Left forelimb (tissue), 1 donor: ENCODE measurements at places on chromosomes 3 and 15.
A peak's percentile ranks its signal among the peaks of the same experiment; 100 is the strongest.

DNA sequence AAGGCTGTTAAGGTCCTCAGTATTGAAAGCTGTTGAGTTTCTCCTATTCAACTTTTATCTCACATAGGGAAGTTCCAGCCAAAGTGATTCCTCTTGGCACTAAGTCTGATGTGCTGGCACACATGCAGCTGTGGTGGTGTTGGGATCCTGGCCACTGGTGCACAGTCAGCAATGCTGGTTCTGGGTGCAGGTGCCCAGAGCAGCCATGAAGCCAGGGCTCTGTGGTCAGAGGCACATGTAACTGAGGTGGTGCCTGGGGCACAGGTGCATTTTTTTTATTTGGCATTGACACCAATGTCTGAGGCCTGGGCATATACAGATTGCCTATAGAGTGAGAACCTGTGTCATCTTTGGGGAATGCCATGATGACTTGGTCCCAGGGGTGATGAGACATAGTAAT is 271.4 kb downstream of the POLQ start:
- DNase-seq: no peak

DNA sequence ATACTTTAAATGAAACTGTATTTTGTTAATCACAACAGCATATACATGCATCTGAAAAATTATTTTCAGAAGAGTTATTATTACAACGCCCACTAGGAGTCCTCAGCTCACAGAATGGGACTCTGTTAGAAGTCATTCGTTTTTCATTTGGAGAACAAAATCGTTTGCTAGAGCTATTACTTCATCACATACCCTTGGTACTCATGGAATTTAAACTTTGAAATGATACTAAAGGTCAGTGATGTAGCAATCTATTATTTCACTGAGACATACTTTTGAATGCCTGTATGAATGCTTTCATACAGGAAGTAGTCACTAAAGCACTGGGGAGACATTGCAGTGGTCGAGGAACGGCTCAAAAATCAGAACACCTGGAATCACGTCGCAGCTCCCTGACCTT is 198.1 kb downstream of the MBNL1 start:
- DNase-seq: no peak

- no peak for DNase-seq
Observed at GRCh38 chr15:48440084-48440483, 108.9 kb downstream of the DUT start.

DNA sequence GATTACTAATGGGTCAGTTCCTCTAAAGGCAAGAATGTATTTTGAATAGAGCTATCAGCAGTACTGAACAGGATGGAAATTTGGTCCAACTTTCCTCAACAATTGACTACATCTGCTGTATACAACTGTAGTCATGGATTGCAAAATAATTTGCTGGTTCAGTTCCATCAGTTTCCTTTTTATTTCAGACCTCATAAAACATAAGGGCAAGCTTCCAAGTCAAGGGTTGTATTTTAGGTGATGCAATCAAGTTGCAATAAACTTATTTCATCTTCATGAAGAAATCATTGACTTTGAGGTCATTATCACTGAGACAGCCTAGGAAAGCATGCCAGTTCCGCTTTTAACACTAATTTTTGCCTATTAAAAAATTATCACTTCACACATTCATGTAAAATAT is 90.4 kb upstream of the TSEN2 start:
- no peak for DNase-seq

DNA sequence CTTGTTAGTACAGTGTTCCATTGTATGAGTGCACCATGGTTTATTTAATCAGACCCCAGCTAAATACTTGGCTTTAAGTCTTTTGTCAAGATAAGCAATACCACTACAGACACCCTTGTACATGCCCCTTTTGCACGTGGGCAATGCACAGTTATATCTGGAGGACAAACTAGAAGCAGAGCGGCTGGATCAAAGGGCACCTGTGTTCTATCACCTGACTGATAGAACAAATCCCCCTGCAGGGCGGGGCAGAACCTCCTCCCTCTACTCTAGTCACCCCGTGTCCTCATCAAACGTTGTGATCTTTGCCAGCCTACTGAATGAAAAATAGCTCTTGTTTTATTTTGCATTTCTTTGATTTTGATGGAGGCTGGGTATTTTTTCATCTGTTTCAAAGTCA is 314.9 kb downstream of the TLE3 start:
- no peak for DNase-seq

DNA sequence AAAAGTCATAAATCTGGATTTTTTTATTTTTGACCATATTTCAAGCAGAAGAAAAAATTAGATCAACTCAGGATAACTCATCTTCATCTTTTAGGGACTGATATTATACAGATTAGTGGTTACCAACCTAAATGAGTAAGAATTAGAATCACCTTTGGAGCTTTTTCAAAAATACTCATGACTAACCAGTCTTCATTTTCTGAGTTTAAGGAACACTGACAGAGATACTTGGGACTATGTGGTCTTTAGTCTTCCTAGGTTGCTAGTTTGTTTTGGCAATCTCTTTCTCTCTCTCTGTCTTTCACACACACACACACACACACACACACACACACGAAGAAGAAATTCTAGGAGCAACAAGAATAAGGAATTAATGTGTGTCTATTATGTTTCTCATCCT is 50.1 kb downstream of the TMOD3 start:
- DNase-seq: no peak

- no peak for DNase-seq
Observed at GRCh38 chr3:16523778-16524177, 10.3 kb upstream of the RFTN1 start.

DNA sequence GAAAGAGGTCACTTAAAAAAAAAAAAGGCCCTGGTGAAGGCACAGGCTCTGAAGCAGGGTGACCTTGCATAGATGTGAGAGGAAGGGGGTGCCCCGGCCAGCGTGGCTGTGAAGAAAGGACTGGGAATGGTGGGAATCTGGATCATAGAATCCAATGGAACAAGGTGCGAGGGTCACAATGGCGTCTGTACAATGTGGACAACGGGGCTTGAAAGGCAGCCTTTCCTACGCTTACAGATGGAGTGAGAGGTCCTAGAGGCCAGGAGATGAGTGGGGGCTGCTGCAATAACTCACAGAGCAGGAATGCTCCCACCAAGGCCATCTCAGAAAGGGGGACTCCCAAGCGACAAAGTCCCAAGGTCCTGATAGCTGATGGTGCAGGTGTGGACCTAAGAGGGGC is 162.2 kb downstream of the ATP10A start:
- DNase-seq: peak; percentile 11

DNA sequence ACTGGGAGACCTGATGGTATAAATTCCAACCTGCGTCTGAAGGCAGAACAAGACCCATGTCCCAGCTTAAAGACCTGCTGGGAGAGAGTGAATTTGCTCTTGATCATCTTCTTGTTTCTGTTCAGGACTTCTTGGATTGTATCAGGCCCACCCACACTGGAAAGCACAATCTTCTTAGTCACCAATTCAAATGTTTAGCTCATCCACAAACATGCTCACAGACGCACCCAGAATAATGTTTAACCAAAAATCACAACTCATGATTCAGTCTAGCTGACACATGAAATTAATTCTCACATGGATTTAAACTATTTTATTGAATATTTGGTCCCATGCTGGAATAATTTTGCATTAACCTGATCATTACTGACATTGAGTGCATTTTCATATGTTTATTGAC is 37.8 kb upstream of the GOLGA6L2 start:
- no peak for DNase-seq

- no peak for DNase-seq
Observed at GRCh38 chr3:41239587-41239986, 40.3 kb downstream of the CTNNB1 start.

- no peak for DNase-seq
Observed at GRCh38 chr15:77002954-77003912, 8.3 kb downstream of the PSTPIP1 start.
